ENCODE measurements at places on chromosomes 2 and 18.

- DNase-seq, result no peak
Measured at GRCh38 chr2:30465171-30465545, 18.1 kb downstream of the LCLAT1 start.

DNA sequence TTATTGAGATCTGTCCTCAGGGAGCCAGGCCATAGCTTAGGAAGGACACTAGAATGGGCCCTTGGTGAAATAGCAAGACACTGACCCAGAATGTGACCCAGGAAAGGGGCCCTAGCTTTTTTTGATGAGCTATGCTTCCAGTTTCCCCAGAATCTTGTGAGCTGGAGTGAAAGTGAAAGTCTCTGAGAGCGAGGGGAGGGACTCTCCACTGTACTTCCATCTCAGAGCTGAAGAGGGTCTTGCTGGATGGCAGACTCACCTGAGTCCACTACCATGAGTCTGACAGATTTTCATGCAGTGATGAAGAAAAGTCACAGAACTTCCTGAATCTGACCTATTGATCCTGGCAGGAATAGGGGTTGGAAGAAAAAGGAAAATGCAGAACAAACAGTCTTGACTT is 3.1 kb downstream of the ARHGAP25 start:
- DNase-seq, result no peak

GRCh38 chr18:77763530-77764145 is 514.0 kb downstream of the GALR1 start:
- no peak for DNase-seq

- no peak for DNase-seq
Measured at GRCh38 chr2:34011684-34012083, 412.6 kb upstream of the FAM98A start.

GRCh38 chr2:65016789-65017188 is 27.6 kb downstream of the SLC1A4 start:
- DNase-seq, result no peak

DNA sequence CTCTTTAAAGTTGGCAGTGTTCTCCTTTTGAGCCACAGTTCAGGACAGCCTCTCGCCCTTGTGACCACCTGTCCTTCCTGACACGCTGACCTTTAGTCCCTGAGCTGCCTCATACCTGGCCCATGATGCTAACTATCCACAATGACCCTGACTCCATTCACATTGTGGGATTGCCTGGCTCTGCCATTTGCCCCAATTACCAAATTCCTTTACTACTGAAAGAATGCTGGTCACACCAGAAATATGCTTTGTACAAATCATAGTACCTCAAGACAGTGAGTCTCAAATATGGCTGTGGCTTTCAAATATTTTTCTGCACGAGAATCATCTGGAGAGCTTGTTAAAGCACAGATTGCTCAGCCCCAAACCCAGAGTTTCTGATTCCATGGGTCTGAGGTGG is 54.2 kb downstream of the LTBP1 start:
- no peak for DNase-seq

DNA sequence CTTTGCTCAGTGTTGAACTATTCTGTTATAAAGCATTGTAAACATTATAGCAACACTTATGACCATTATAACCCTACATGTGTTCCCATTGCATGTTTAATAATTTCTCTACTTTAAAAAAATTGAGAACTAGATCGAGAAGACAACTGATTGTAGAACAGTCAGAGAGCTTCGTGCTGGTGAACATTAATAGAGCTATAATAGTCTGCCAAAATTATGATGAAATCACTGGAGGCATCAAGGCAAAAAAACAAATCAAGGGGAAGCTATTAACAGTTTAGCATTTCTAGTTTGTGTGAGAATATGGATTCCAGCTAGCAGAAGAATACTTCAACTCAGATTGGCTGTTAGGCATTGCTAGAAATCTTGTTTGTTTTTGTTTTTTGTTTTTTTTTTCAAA is 284.2 kb downstream of the CAMKMT start:
- DNase-seq, result no peak

- no peak for DNase-seq
Measured at GRCh38 chr2:224997802-224998201, 44.5 kb downstream of the DOCK10 start.

GRCh38 chr2:227163485-227163997 is 464 bp downstream of the COL4A4 start:
- no peak for DNase-seq

DNA sequence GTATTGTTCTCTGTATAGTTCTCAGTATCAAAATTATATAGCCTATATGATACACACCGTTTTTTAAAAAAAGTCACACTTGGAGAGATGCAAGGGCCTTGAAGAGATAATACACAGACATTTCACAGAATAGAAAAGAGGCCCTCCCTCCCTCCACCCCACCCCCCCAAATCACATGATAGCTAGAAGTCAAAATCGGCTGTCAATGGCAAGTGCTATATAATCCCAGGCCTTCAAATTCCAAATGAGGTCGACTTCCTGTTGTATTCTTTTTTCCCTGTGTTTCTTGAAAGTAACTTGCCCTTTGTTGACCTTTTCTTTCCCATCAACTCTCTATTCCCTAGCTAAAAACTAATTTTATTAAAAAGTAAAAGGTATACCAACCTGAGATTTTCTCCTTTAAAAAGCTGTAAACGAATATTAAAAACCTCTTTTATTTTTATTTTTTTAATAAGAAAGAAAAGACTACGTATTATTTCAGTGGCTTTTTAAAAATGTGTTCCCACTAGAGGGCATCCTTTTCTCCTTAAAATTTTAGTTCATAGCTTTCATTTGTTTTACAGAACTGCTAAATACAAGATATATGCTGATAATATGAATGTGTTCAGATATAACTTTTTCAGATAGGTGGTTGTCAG is 46.6 kb downstream of the KCMF1 start:
- DNase-seq, result no peak

GRCh38 chr18:35458677-35459441 is 38.9 kb downstream of the INO80C start:
- no peak for DNase-seq

- DNase-seq, result no peak
Measured at GRCh38 chr2:213199871-213200270, 48.5 kb upstream of the IKZF2 start.

- no peak for DNase-seq
Measured at GRCh38 chr2:149050188-149050587, 11.7 kb downstream of the LYPD6B start.

DNA sequence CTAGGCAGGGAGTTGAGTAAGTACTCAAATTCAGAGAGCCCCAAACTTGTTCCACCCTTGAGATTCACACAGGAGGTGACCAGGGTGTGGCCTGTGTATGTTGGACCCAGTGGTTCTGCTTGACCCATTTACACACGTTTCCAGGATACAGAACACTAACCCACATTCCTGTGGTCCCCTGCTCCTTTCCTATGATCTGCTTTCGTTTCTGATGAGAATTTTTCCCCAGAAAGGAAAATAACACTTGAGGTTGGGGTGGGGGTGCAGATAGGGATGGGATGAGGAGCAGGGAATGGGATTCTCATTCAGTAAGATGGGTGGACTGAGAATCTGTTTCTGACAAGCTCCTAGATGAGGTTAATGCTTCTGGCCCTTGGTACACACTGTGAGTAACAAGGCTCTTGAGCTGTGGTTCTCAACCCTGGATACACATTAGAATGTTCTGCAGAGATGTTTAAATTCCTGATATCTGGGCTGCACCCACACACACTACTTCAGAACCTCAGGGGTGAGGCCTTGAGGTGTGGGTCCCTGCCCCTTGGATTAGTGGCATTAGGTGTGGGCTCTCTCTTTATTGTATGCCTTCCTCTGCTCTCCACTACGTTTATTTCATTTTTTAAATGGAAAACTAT is 58.4 kb downstream of the TPGS2 start:
- DNase-seq, result no peak
